Occipital lobe (tissue), 3 donors: ENCODE measurements at places on chromosomes 5 and 9.
A peak's percentile ranks its signal among the peaks of the same experiment; 100 is the strongest.

GRCh38 chr5:74127381-74128320 is 501.7 kb downstream of the ARHGEF28 start:
- no peak for DNase-seq

DNA sequence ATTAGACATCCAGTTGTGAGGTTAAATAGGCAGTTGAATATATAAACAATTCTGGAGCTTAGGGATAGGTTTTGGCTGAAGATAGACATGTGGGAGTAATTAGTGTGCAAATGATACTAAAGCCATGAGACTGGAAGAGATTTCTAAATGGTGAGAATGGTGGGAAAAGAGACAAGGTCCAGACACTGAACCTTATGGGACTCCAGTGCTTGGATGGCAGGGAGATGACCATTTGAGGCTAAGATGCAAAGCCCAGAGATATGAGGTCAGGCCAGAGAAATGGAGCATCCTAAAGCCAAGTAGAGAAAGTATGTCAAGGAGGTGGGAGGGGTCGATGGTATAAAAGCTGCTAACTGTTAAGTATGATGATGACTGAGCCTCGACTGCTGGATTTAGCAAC is 115.6 kb downstream of the SEMA5A start:
- DNase-seq: no peak

- DNase-seq: peak; percentile 65
These were observed 311.7 kb downstream of the TRIM36 start for GRCh38 chr5:114857941-114858551.

- DNase-seq: no peak
These were observed 108.2 kb upstream of the MPDZ start for GRCh38 chr9:13387734-13388067.

DNA sequence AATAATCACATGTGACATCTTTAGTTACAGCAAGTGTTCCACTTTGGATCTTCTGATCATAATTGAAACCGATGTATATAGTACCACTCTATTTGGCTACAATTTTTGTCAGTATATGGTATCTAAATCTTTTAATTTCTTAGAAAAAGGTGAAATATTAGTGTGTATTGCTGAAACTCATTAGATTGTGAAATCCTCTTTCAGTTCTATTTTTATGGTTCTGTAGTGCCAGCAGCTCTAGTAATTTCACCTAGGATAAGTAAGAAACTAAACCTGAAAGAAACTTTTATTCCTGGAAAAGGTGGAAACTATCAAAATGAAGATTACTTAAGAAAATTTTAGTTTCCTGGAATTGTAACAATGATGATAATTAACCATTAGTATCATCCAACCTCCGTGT is 370.9 kb downstream of the NNT start:
- no peak for DNase-seq
